Placental pericyte (primary cell): ENCODE measurements at places on chromosomes 12 and 14. TPM values are rescaled to one million over a fixed set of nuclear protein-coding genes. Genes with fewer than 3 reads are reported as not detected.

GPR135 gene
- total RNA-seq: 3.3 and 4.2 TPM in 2 replicates

TROAP gene
- 0.44 and 23.9 TPM in 2 replicates for total RNA-seq

EXOC3L4 gene
- 0.86 and 2.4 TPM in 2 replicates for total RNA-seq

AKAP5 gene
- total RNA-seq: 0.86 and 1.1 TPM in 2 replicates

TBX3 gene
- 24.7 and 182 TPM in 2 replicates for total RNA-seq

INSM2 gene
- total RNA-seq: not detected in 2 replicates

CHGA gene
- not detected in 2 replicates for total RNA-seq

KRT74 gene
- not detected in 2 replicates for total RNA-seq

CD69 gene
- 1.9 TPM in 1 of 2 replicates, not detected in the other for total RNA-seq

OTOGL gene
- under 0.01 and 0.14 TPM in 2 replicates for total RNA-seq

FGF23 gene
- not detected in 2 replicates for total RNA-seq

RNASE2 gene
- not detected in 2 replicates for total RNA-seq

MANSC1 gene
- total RNA-seq: 1.7 and 2.2 TPM in 2 replicates

RNASE7 gene
- total RNA-seq: not detected in 2 replicates

ANO4 gene
- 0.22 and 4.9 TPM in 2 replicates for total RNA-seq

RACGAP1 gene
- 6.1 and 123 TPM in 2 replicates for total RNA-seq

NPAS3 gene
- total RNA-seq: 1.6 TPM in 1 of 2 replicates, not detected in the other

DAAM1 gene
- 19.3 and 25.8 TPM in 2 replicates for total RNA-seq

BEGAIN gene
- total RNA-seq: under 0.01 and 0.14 TPM in 2 replicates

FOXG1 gene
- under 0.01 TPM in 2 replicates for total RNA-seq

PRPH gene
- total RNA-seq: not detected in 2 replicates

PLBD2 gene
- total RNA-seq: 30.8 and 38.7 TPM in 2 replicates

GPR68 gene
- total RNA-seq: 6.1 and 26.9 TPM in 2 replicates

INHBC gene
- not detected in 2 replicates for total RNA-seq

DHRS1 gene
- 12.7 and 23.0 TPM in 2 replicates for total RNA-seq

FAIM2 gene
- total RNA-seq: 0.29 and 6.6 TPM in 2 replicates

GDF3 gene
- total RNA-seq: not detected in 2 replicates

OVCH1 gene
- not detected in 2 replicates for total RNA-seq

ATF7 gene
- total RNA-seq: 10.3 and 11.9 TPM in 2 replicates

CBX5 gene
- total RNA-seq: 19.9 and 116 TPM in 2 replicates
